Activated naive CD4-positive, alpha-beta T cell treated with anti-CD3 and anti-CD28 coated beads, Interleukin-2, amount 50 U/mL, for 72 hours (primary cell): ENCODE measurements at places on chromosomes 7 and 10.

GRCh38 chr10:103053659-103054581, 135.8 kb downstream of the CNNM2 start:
- peak; percentile 31 for DNase-seq

- no peak for DNase-seq
Observed at GRCh38 chr7:15688279-15688626, 1.8 kb upstream of the MEOX2 start.

- no peak for DNase-seq
Observed at GRCh38 chr7:89695241-89695640, 459.0 kb upstream of the STEAP1 start.

- DNase-seq = no peak
Observed at GRCh38 chr7:100152404-100152803, 3.7 kb downstream of the LAMTOR4 start.

DNA sequence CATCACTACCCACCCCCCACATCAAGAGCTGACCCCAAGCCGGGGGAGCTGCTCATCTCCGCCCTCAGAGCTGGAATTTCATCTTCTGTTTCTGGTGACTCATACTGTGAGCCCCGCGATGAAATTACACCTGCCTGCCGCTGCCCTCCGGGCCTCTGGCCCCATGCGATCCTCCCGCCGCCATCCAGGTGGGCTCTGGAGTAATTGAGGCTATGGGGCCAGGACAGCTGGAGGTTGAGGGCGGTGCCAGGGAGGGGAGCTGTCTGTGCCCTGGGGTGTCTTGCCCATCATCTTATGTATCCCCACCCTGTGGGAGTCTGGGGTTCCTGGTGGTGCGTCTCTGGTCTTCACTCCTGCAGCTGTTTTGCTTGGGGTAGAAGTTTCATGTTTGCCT, 9.0 kb downstream of the GTF2IRD1 start:
- no peak for DNase-seq

- no peak for DNase-seq
Observed at GRCh38 chr10:88828310-88828709, 23.3 kb downstream of the ANKRD22 start.
